Stimulated activated CD4-positive, alpha-beta T cell treated with anti-CD3 and anti-CD28 coated beads, Interleukin-2, amount 100 ng/mL, for 24 hours (primary cell): ENCODE measurements at places on chromosomes 5 and 9.

DNA sequence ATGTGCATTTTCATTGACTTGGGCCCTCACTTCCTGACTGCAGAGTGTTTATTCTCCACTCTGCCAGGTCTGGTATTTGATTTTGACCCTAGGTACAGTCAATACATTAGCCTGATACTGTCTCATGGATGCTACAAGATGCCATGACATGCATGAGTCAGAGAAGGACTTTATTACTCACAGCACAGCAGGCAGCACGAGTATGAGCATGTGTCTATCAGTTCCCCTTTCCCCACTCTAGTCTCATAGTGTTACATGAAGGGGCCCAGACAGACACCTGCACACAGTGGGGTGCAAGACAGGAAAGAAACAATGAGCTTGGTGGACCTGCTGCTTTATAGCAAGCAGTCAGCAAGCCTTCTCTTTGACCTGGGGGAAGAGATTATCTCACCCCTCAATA lies 19.6 kb downstream of the ITGA2 start:
- DNase-seq = peak; percentile 43

- peak; percentile 35 for DNase-seq
Measured at GRCh38 chr5:170070556-170071412, 34.9 kb upstream of the FOXI1 start.

GRCh38 chr5:145548097-145548496 lies 287.0 kb downstream of the PRELID2 start:
- no peak for DNase-seq

DNA sequence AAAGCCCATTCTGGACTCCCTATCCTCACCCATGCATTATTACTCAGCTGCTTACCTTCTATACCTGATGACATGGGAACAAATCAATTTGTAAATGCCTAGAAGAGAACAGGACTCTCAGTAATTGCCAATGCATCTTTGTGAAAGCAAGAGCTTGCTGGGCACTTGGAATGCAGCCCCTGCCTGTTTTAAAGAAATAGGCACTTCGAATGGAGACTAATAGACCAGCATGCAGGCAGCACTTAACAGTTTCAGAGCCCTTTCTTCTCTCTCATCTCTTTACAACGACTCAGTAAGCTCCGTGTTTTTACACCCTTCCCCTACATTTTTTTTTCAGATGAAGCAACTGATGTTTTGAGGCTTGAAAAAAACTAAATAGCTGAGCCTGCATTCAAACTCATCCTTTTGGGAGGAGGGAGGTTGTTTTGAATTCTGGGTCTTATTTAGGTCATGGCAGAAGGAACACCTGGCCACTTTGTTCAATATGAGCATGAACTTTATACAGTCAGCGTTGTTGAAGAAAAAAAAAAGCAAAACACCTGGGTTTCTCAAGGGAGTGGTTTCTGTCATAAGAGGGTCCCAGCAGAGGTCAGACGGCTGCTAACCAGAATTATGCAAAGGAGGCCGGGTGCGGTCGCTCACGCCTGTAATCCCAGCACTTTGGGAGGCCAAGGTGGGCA lies 34.6 kb upstream of the WHRN start:
- no peak for DNase-seq

GRCh38 chr5:13249854-13250253 lies 694.6 kb downstream of the DNAH5 start:
- no peak for DNase-seq

GRCh38 chr5:124741711-124742496 lies 4.5 kb downstream of the ZNF608 start:
- DNase-seq = no peak

DNA sequence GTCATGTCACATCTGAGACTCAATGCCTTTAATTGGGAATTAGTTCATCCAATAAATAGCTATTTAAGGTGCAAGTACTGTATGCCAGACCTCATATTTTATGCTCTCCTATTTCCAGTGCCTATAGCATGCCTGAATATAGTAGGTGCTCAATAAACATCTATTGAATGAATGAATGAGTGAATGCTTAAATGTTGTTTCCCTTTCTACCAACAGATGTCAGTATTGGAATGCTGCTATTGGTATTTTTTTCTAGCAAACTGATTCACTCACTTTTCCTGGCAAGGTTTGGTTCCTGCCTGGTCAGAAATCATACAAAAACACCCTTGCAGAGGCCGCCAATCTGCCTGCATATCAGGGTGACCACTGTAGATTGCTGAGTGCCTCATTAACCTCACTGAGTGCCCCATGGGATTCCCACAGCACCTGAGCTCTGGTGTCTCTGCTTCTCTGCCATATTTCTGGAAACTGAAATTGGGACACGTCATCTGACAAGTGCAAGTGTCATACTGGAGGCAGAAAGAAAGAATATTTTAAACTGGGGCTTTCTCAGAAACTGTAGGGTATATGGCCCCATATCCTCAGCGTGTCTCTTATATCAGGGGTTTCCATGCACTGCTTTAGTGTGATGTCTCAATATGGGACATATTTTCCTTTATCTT lies 359.7 kb downstream of the TRIM32 start:
- DNase-seq = no peak

GRCh38 chr9:137478962-137479861 lies 20.1 kb upstream of the NSMF start:
- no peak for DNase-seq

- no peak for DNase-seq
Measured at GRCh38 chr5:150553402-150553801, 45.5 kb downstream of the NDST1 start.
